A549 (cell line): ENCODE measurements at places on chromosomes 16 and 17. TPM values are rescaled to one million over a fixed set of nuclear protein-coding genes. Genes with fewer than 3 reads are reported as not detected.

Gene KRT37
- polyA plus RNA-seq: not detected in 3 replicates

Gene CD300LB
- polyA plus RNA-seq: not detected in 3 replicates

- no peak for DNase-seq
Measured at GRCh38 chr16:50836121-50836621, 94.3 kb downstream of the CYLD start.

GRCh38 chr17:44919885-44920564 is 4.7 kb upstream of the GFAP start:
- DNase-seq: peak; percentile 89

GRCh38 chr16:81696166-81696960 is 82.7 kb upstream of the PLCG2 start:
- DNase-seq: no peak

- DNase-seq: no peak
Measured at GRCh38 chr16:3295209-3295608, 10.0 kb downstream of the TIGD7 start.

- peak; percentile 74 for DNase-seq
Measured at GRCh38 chr17:81254955-81255717, 16.0 kb downstream of the NDUFAF8 start.
